ENCODE measurements at places on chromosomes 1 and 21. TPM values are rescaled to one million over a fixed set of nuclear protein-coding genes. Genes with fewer than 3 reads are reported as not detected.

The INAVA gene
- 184 TPM for total RNA-seq

The DIRAS3 gene
- total RNA-seq: not detected

The PRKAA2 gene
- 15.4 TPM for total RNA-seq

The TMCO4 gene
- 35.2 TPM for total RNA-seq

The SPATA45 gene
- total RNA-seq: not detected

The ACAP3 gene
- total RNA-seq: 56.2 TPM

The RNF187 gene
- 44.6 TPM for total RNA-seq

DNA sequence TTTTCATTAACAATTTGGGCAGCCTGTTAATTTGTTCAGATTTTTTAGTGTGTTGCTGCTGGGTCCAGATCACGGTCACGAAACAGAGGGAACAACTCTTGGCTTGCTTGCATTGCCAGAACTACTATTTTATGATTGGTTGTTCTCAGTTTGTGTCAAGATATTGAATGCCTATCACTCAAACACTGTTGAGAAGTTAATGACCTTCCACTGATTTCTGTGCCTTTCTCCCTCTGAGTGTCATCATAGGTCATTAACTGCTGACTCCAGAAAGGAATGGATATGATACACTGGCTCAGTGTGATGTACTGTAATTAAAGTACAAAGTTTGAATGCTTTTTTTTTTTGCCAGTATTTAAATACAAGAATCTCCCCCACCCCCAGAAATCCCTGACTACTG is 9.2 kb downstream of the CHODL start:
- no peak for DNase-seq

DNA sequence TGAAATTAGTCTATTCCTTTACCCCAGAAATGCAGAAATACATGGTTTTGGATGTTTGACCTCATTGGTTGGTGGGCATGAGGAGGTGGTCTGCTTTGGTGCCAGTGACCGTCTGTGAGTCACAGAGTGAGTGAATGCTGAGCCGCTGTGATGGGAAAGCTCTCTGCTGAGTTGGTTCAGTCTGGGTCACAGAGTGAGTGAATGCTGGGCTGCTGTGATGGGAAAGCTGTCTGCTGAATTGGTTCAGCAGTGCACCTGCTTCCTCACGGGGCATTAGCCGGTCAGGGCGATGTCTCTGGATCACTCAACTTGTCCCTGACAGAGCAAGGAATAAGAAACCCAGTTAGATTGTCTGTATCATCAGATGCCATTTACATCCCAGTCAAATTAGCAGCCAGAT is 40.8 kb downstream of the ADARB1 start:
- DNase-seq: no peak

- peak; percentile 95 for DNase-seq
Observed at GRCh38 chr1:63691701-63692425, 82.0 kb upstream of the ROR1 start.

GRCh38 chr1:24806588-24806987 is 61.3 kb downstream of the CLIC4 start:
- no peak for DNase-seq

DNA sequence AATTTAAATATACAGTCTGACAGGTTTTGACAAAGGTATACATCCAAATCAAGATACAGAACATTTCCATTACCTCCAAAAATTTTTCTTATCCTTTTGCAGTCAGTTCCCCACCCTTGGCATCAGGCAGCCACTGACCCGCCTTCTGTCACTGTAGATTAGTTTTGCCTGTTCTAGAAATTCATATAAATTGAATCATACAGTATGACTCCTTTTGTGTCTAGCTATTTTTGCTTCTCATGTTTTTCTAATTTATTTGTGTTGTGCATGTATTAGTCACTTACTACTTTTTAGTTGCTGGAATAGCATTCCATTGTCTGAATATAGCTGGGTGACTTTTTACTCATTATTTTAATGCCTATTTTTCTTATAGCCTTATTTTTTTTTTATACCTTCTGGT is 3.8 kb downstream of the UTP25 start:
- no peak for DNase-seq

GRCh38 chr1:6794164-6794563 is 8.9 kb downstream of the CAMTA1 start:
- no peak for DNase-seq

DNA sequence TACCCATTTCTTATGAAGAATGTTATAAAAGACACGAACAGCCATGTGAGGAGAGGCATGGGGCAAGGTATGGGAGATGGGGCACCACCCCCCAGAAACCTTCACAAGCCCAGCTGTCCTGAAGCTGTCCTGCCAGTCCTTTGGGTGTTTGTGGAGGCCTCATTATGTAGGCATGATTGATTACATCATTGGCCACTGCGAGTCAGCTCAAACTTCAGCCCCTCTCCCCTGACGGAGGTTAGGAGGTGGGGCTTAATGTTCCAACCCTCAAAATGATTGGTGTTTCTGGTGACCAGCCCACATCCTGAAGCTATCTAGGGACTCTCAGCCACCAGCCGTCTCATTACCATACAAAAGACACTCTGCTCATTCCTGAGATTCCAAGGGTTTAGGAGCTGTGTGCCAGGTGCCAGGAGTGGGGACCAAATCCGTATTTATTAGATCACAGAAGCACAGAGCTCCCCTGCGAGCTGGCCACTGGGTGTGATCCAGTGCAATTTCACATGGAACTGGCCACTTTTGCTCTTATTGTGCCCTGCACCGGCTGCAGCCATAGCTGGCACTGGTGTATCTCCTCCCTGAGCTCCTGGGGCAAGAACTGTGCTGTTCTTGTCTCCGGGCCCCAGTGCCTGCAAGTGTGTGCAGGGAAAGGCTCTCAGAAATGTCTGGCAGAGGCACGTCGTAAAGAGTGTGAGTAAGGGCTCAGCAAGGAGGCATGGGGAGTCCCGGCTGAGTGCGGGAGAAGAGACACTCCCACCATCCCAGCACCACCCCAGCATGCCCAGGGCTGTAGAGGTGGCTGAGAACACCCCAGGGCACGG is 10.5 kb downstream of the KIAA1614 start:
- peak; percentile 50 for DNase-seq

DNA sequence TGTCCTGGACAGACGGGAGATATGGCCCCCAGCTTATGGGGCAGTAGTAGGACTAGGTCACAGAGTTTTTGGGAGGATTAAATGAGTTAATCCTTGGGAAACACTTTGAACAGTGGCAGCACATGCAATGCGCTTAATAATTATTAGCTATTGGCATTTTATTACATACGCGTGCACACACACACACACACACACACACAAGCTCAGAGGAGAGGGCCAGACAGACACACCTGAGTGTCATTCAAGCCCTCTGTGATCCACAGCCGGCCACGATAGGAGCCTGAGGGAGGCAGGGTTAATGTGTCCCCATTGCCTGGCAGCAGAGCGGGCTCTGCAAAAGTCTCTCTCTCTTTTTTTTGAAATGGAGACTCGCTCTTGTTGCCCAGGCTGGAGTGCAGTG is 37.9 kb downstream of the EPHA2 start:
- no peak for DNase-seq

- DNase-seq: no peak
Observed at GRCh38 chr1:87030740-87031690, 116.6 kb downstream of the HS2ST1 start.

- DNase-seq: no peak
Observed at GRCh38 chr1:50720457-50721053, 239.5 kb downstream of the FAF1 start.

GRCh38 chr21:29287383-29287782 is 11.3 kb upstream of the BACH1 start:
- no peak for DNase-seq

DNA sequence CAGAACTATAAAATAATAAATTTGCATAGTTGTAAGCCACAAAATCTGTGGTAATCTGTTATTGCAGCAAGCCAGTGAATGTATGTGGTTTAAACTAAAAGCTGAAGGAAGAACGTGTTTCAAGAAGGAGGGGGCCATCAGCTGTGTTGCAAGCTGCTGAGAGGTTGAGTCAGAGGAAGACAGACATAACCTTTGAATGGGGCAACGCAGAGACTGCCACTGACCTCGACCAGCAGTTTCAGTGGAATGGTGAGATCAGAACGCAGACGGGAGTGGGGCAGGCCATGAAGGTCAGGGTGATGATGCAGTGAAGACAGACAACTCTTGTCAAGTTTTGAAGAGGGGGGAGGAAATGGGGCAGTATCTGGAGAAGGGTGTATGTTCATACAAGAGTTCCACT is 23.2 kb upstream of the QSOX1 start:
- DNase-seq: no peak

DNA sequence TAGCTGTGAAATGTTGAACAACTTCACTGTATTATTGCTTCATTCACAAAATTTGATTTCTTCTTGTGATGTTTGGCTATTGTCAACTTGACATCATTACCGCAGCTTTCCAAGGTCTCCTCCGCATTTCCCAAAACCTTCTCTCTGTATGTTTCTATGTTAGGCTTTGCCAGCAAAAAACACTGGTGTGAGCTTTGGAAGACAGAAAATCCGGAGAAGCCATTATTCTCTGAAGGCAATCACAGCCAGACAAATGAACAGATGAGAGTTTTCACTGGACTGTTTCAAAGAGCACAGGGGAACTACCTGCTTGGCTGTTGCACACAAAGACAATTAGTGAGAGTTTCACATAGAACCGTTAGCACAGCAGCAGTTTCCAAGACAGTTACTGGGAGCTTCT is 609.6 kb downstream of the BRINP3 start:
- no peak for DNase-seq

DNA sequence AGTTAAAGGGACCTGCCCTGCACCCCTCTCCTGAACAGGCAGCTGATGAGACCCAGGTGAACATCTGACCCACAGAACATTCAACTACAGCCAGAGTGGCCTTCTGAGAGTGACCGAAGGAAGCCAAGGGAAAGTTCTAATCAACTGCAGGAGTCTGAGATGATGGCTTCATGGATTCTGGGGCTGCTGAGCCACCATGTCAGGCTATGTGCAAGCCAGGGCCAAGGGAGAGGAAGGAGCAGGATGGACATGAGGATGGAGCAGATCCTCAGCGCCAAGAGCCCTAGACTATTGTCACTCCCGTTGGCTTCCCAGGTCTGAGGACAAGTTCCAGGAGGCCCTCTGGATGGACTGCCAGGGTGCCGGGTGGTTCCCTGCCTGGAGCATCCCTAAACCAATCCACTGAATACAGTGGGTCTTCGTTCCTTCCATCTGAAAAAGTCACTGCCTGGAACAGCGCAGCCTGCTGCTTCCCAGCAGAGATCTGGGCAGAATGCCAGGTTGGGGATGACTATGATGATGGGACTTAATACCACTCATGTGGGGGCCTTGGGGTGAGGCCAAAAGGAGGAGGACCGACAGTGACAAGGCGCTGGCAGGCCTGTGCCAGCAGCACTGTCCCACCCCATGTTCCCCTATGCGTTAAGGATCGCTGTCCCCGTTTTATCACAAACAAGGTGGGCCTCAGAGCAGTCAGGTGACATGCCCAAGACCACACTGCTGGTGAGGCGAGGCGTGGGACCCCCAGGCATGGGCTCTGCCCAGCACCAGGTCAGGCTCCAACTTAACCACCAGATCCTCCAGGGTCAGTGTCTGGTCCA is 19.8 kb downstream of the SPOCD1 start:
- peak; percentile 55 for DNase-seq

- DNase-seq: no peak
Observed at GRCh38 chr1:15941044-15941840, 34.7 kb downstream of the ZBTB17 start.

- no peak for DNase-seq
Observed at GRCh38 chr1:33387625-33388024, 43.3 kb downstream of the PHC2 start.

DNA sequence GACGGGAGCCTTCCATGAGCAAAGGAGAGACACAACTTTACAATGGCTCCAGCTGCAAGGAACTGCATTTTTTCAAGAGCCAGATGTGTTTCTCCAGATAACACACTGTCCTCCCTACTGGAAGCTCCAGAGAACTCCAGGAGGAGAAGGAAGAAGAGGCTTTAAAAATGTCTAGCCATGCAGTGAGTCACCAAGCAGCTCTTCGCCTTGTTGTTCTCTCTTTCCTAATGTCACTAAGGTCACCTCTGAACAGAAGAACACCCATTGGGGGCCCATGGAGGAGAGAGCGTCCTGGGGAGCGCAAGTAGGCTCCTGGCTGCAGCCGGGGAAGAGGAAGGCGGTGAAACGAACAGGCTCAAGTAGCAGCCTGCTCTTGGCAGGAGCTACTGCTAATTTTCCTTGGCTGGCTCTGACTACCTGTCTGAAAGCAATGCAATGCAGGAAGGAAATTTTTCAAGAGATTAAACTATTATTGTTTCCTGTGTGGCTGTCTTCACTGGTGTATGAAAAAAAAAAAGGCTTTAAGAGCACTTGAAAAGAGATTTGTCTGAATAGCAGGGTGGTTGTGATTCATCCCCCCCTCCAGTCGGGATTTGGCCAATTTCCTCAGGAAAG is 321.9 kb downstream of the SETD4 start:
- DNase-seq: no peak

GRCh38 chr1:217482356-217483102 is 148.4 kb downstream of the GPATCH2 start:
- DNase-seq: no peak

DNA sequence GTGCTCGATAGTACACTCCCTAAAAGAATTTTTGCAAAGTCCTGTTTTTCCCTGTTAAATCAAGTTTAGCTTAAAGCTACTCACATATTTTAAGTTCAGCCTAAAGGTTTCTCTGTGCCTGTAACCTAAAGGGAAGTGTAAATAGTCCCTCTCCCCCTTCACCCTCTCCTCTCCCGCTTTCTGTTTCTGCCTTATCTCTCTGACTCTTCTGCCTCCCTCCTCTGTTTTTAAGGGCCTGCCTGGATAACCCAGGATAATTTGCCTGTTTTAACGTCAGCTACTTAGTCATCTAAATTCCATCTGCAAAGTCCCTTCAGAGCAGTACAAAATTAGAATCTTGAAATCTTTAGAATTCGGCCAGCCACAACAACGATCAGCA is 92.6 kb downstream of the NID1 start:
- DNase-seq: no peak

DNA sequence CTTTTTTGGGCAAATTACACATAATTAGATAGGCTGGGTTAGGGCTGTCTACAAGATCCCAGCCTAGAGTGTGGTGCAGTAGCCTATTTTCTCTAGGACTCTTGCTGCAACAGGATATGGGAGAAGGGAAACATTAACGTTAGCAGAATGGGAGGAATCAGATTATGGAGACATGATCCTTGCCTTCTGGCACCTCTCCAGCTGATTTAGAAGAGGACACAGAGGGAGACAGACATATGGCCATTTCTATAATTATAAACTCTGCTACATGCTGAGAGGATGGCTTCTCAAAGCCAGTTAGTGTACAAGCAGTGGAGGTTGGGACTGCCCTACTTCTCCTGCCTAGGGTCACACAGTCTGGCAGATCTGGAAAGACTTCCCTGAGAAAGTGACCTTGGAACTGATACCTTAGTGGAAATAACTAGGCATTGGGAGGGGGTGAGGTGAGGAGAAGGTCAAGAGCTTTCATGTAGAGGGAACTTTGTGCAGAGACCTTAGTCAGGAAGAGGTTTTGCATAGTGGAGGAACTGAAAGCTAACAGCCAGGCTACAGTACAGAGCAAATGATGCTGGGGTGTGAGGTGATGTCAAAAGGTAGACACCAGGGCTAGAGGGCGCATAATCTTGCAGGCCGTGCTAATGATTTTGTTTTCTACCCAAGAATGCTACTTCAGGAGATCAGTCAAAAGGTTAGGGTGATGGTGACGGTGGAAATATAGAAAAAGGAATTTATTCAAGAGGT is 1.2 kb upstream of the CD1D start:
- peak; percentile 14 for DNase-seq
